ENCODE measurements at places on chromosomes 3 and 15. TPM values are rescaled to one million over a fixed set of nuclear protein-coding genes. Genes with fewer than 3 reads are reported as not detected.

NOP10 gene
- total RNA-seq: 219 TPM

APBA2 gene
- 42.6 TPM for total RNA-seq

CCDC80 gene
- total RNA-seq: 11.5 TPM

TM4SF1 gene
- 910 TPM for total RNA-seq
